ENCODE measurements at places on chromosomes 3 and 15.

DNA sequence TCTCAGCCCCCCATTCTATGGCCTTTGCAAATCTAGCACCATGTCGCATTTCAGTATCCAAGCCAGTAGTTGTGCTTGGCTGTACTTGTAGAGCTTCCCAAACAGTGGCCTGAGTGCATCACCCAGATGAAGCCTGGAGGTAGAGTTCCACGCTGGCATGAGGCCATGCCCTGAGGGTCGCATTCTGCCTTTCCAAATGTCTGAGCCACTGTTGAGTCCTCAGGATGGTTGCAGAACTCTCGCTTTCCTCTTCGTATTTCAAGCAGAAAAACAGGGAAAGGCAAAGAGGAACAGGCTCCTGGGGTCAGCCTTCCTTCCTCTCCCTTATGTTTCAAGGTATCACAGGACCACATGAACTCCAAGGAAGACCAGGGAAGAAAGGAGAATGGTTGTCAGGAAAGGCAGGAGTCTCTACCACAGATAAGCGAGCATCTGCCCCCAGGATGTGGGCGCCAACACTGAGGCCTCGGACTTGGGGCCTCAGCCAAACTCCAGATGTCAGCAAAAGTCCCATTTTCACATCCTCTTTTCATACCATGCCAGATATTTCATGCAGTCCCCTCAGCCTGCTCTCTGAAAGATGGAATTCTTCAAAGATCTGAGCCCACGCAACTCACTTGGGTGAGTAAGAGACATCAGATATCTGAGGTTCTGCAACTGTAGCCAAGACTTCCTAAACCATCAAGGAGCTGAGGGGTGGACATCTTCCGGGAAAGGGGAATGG lies 19.4 kb upstream of the PRR20G start:
- DNase-seq, result no peak

GRCh38 chr3:23501201-23501802 lies 298.2 kb downstream of the UBE2E2 start:
- no peak for DNase-seq

GRCh38 chr3:38648659-38649499 lies 608 bp downstream of the SCN5A start:
- no peak for DNase-seq

GRCh38 chr15:39585871-39586301 lies 5.0 kb downstream of the THBS1 start:
- DNase-seq, result no peak

GRCh38 chr3:156605686-156606605 lies 51.0 kb upstream of the SSR3 start:
- no peak for DNase-seq

DNA sequence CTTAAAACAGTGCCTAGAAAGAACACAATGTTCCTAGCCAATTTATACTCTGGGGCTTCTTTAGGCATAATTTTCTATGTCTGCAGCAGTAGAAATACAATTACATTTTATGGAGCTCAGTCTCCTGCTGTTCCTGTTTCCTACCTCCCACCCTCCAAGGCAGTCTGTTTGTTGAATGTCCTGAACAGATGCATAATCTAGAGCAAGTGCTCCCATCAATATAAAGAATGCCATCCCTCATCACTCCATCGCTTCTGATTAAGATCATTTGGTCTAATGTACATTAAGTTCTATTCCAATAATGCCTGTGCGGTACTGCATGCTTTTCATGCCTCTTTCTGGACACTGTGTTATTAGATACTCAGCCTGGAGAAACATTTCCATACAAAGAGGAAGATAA lies 869.8 kb upstream of the CFAP20DC start:
- DNase-seq, result no peak

- DNase-seq, result no peak
Measured at GRCh38 chr3:9678493-9678892, 25.1 kb upstream of the CPNE9 start.

DNA sequence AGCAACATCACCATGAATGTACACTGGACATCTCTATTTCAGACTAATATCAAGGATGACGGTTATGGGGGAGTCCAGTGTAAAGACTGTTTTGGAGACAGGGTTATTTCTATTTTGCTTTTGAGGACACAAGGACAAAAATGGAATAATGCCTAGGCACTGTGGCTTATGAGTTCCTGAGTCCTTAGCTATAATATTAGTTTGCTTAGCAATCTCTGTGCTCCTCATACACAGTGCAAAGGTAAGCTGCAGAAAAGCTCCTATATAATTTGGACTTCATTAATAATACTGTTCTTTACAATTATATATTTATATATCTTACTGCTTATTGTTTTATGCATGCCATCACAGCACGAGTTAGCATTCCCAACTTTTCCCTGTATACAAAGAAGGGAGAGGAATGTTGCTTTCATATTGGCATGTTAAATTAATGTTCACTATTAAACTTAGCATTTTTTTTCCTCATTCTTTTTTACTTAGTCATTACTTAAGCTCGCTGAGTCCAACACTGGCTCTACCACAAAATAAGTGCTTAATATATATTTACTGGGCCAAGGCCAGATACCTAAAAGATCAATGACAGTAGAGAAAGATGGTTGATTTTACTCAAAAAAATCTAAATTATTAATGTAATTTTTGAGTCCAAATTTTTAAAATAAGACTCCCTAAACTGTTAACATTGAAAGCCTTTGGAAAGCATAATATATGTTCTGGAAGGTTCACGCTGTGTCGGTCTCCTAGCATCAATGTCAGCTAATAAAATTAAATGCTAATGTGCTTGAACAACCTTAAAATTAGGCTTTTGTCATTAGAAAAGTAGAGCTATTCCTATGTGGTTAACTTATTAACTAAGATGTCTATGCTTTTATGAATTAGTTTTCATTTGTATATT lies 13.8 kb downstream of the THBS1 start:
- no peak for DNase-seq

- DNase-seq, result no peak
Measured at GRCh38 chr15:80972276-80972675, 17.3 kb downstream of the MESD start.

- no peak for DNase-seq
Measured at GRCh38 chr3:73683706-73684105, 59.0 kb upstream of the PDZRN3 start.

DNA sequence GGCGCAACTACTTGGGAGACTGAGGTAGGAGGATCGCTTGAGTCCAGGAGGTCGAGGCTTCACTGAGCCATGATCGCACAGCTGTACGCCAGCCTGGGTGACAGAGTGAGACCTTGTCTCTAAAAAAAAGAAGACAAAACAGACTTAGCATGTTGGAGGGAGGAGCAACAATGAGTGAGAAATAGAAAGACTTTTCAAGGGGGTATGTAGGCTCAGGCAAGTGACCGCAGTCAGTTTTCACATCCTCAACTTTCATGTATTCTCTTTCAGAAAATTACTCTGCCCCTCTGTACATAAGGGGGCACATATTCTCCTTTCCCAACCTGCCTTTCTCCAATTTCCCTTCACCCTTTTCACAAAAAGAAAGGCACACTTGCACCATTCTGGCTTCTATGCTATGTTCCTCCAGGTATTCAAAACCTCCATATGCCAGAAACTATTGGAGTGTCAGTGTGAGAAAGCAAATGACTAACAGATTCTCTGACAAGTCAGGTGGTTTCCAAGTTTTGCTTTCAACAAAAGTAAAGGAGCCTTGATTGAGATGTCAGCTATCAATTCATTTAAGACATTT lies 7.6 kb downstream of the NSUN3 start:
- DNase-seq, result no peak

- DNase-seq, result no peak
Measured at GRCh38 chr3:30319713-30320112, 286.7 kb upstream of the TGFBR2 start.

DNA sequence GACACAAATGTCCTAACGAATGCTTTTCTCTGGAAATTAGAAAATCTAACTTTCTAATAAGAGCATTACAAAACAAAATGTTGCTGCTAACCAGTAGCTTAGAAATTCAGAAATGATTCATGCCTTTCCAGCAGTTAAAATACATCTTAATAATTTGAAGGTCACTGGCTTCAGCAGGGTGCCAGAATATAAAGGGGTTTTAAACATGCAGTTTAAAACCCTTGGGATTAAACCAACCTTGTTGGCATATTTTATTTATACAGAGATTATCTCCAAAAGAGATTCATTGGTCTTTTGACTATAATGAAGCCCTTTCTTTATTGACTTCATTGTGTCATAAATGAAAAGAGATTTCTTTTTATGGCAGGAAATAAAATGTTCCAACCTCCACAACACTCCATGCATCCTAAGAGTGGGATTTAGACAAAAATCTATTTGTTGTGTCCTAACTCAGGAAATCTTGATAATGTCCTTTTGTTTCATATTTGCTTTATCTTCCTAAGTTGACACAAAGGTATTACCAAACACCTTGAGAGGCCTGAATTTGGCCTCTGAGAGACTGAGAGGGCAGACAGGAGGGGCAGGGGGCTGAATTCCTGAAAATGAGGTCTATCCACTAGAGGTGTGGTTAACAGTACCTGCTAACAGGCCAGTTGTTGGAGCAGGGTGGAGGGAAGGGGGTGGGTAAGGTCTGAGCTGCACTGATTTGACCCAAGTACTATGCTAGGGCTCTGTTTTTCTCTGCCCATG lies 124.4 kb downstream of the FEZF2 start:
- no peak for DNase-seq

DNA sequence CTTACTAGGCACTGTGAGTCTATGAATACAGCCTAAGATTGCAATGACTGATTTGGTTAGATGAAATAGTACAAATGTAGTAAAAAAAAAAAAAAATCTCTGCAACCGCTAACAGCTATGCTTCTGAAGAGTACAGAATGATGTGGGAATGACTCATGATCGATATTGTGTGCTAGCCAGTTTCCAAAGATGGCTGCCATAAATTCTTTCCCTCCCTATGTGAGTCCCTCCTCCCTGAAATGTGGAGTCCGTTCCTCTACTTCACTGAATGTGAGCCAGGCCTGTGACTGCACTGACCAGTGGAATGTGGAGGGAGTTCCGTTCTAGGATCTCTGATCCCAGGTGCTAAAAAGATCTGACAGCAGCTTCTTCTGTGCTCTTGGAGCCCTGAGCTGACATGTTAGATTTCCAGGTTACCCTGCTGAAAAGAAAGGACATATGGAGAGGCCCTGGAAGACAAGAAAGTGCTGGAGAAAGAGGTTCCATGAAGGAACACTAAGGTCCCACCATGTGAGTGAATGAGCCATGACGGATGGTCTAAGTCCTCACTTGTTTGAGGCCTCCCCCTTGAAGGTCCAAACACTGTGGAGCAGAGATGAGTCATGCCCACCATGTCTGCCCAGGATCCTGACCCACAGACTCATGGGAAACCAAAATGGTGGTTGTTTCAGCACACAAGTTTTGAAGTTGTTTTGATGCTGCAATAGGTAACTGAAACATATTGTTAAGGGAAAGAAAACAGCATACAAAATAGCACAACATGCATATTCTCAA lies 46.3 kb downstream of the DGKG start:
- DNase-seq, result no peak

DNA sequence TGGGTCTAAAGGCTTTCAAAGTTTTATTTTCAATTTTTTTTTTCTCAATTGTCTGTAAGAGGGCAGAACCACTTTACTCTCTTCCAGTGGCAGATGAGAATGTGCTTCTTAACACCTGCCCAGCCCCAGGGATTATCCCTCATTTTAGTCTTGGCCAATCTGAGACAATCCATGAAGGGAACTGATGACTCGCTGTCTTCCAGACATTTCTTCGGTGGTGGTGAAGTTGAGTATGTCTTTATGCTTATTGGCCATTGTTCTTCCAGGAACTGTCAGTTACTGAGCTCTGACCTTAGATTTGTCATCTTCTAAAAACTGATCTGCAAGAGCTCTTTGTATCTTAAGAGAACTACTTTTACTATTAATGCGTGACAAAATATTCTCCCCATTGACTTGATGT lies 139.5 kb downstream of the TJP1 start:
- DNase-seq, result no peak

DNA sequence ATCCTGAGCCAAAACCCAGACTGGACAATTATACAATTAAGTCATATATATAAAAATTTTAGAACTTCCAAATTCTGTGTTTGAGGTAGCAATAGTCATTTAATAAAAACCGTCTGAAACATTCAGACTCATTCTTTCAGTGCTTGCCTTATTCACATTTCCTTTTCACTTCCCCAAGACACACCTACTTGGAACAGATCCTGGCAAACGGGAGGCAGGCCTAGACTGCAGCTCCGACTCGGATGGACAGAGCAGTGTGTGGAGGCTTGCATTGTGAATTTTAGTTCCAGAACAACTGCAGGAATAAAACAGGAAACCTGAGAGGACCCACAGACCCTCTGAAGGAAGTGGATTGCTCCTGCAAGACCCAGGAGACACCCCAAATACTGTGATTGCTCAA lies 341.4 kb downstream of the CNTN3 start:
- DNase-seq, result no peak

- DNase-seq, result no peak
Measured at GRCh38 chr3:195559723-195560409, 16.7 kb upstream of the PPP1R2 start.

DNA sequence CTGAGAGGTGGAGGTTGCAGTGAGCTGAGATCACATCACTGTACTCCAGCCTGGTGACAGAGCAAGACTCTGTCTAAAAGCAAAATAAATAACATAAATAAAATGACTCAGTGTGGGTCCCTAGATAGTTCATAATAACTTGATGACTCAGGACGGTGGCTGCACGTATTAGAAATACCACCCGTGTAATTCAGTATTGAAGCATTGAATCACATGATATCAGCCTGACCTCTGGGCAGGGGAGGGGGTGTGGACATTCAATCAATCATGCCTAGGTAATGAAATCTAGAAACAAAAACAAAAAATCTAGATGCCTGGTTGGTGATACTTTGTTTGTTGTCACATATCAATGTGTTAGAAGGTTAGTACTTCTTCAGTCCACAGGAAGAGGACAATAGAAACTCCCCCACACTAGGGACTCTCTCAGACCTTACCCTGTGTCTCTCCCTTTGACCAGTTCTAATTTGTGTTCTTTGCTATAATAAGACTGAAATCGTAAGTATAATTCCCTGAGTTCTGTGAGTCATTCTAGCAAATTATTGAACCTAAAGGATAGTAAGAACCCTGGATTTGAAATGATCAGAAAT lies 177.3 kb downstream of the GAP43 start:
- DNase-seq, result no peak

- no peak for DNase-seq
Measured at GRCh38 chr3:149506540-149506939, 32.0 kb downstream of the TM4SF4 start.

- DNase-seq, result no peak
Measured at GRCh38 chr15:95574053-95574452, 756.4 kb upstream of the NR2F2 start.

DNA sequence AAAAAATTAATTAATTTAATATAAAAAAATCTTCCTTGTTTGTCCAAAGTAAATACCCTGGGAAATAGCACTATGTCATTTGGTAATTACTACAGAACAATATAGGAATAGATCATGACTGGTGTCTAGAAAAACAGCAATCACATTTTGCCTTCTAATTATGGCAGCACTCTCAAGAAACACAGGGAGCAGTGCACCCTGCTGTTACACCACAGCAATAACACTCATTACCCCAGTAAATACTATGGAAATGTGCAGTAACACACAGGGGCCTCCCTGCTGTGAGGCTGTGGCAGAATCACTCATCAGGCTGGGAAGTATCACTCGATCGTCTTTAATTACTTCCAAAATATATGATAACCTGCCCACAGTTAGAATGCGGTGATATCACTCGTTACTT lies 646.0 kb downstream of the TUSC7 start:
- no peak for DNase-seq

Measured in hematopoietic multipotent progenitor cell treated with erythropoietin and hydrocortisone succinate and interleukin-3 and kit ligand, for 15 days (in vitro differentiated cells).